ENCODE measurements at places on chromosomes 4 and X.

DNA sequence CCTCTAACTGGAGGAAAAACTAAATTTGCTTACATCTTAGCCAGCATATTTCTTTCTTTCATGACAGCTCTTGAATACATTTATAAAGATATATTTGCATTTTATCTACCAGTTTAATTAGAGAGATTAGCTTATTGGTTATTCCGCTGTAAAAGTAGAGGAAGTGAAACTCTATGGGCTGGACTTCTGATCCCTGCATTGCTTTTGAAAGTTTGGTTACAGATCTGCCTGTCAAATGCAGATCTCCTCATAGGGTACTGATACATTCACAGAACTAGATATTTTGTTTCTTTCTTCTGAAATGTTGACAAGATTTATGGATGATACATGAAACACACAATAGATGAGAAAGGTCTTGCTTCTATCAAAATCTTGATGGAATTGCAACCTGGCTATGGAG lies 581.4 kb upstream of the AADAT start:
- DNase-seq = no peak

- peak; percentile 14 for DNase-seq
These were observed 89.8 kb downstream of the EIF4E start for GRCh38 chr4:98838977-98839618.

DNA sequence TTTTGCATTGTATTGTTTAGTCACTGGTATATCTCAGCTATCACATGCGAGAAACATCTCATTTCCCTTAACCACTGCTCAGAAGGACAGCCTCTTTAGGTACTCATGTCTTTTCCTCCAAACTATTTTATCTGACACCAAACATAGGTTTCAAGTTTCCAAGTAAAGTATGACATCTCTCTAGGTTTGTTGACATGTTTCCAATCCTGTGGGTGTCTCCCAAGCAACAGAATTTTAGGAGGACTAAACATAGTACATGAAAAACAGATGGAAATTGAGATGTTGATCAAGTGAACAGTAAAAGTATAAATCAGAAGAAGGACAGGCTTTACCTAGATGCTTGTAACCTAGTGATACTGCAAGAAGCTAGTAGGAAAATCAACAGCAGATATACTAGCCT lies 371.4 kb downstream of the DTHD1 start:
- DNase-seq = no peak

- DNase-seq = no peak
These were observed 59.0 kb downstream of the THOC2 start for GRCh38 chrX:123673813-123674212.

DNA sequence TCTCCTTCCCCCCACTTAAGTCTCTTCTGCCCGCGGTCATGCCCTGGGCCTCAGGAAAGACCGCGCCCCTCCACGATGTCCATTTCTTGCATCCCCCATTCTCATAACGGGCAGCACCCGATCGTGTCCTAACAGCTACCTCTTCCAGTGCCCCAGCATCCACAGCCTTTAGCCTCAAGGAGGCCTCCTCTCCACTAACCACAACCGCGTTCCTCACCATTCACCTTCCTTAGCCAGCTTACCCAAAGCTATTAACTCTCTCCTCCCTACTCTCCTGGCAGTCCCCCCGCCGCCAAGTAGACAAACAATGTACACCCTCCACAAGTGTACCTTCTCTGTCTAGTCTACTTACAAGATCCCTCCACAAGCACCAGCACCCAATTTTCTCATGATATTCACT lies 58.6 kb upstream of the PAGE5 start:
- peak; percentile 26 for DNase-seq

GRCh38 chr4:143559757-143560147 lies 46.2 kb downstream of the SMARCA5 start:
- no peak for DNase-seq

- DNase-seq = no peak
These were observed 69.8 kb downstream of the TBL1X start for GRCh38 chrX:9534686-9535085.

- no peak for DNase-seq
These were observed 33.5 kb downstream of the YTHDC1 start for GRCh38 chr4:68316193-68316969.

- peak; percentile 85 for DNase-seq
These were observed 90.4 kb upstream of the RAB40AL start for GRCh38 chrX:102846544-102847236.

GRCh38 chrX:118212817-118213183 lies 96.2 kb upstream of the KLHL13 start:
- DNase-seq = no peak

GRCh38 chrX:72430405-72430968 lies 124.8 kb upstream of the CITED1 start:
- DNase-seq = peak; percentile 0

DNA sequence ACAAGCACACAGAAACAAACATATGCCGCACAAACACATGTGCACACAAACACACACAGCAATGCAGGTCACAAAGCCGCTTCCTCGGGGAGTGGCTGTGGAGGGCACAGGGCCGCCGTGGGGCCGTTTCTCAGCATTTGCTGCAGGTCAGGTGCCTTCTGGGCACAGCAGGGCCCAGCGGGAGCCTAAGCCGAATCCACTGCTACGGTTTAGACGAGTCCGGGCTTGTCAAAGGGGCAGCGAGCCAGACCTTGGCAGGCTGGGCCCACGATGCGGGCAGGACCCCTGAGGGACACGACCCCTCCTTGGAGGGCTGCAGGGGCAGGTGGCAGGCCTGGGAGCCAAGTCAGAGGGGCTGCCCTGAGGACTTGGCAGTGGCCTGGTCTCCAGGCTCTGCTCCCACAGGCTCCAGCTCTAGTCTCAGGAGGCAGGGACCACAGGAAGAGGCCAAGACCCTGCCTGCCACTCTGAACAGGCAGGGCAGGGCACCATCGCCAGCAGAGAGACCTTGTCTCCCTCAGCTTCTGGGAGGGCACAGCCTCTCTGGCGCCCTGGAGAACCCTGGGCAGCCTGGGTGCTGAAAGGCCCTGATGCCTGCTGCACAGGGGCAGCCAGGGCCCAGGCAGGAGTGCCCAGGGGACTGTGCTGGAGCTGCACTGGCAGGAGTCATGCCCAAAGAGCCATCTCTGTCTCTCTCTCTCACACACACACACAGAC lies 5.5 kb upstream of the ATP2B3 start:
- no peak for DNase-seq

DNA sequence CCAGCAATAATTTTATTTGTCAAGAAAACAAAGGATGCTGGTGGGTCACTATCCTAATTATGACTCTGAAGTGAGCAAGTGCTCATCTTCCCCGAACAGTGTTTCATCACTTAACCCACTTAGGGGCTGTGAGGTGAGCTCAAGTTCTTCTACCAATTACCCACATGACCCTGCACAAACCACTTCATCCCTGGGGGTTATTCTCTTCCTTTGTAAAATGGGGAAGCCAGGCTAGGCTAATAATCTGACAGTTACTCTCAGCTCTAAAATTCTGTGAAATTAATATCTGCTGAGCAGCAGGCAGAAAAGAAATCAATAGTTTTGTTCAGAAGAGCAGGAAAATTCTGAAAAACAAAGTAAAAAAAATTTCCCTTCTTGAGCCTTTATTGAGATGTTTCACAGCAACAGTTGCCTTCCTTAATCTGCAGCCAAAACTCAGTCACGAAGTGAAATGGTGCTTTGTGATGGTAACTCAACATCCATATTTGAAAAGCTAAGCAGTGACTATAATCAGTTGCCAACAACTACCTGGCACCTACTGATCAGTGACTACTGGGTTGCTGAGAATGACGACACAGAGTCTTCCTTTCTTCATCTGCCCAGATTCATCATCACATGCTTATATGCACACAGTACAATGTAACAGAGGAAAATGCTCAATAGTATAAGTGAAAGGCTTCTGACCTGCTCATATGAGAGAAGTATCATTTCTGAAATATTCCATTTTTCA lies 24.1 kb downstream of the ATP8A1 start:
- no peak for DNase-seq

DNA sequence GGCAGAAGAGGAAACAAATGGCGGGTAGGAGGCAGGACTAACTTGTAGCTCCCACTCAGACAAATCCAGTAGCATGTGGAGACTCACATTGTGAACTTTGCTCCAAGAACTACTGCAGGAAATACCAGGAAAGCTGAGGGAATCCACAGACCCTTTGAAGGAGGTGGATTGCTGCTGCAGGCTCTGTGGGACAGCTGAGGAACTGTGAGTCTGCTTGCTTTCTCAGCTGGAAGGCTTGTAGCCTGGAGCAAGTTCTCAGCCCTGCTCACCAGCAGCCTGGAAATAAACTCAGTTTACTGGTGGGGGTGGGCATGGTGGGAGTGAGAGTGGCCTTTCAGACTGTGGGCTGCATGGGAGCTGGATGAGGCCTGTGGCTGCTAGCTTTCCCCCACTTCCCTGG lies 16.0 kb downstream of the RTL3 start:
- DNase-seq = no peak

GRCh38 chrX:70208479-70208878 lies 26.0 kb upstream of the AWAT1 start:
- DNase-seq = no peak

DNA sequence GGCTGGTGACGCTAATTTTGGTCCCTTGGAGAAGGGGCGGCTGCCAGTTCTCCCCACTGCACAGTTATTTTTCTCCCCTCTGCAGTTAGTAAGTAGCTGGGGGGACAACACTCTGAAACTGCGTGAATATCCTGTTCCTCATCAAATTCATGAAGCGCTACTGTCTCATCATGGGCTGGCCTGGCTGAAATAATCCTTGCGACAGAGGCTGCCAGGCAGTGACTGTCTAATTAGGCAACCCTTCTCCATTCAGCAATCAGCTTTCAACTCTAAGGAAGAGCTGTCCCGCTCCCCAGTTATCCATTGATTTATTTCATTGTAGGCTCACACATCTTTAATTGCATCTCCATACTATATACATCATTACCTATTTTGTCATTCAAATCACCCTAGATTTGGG lies 8.2 kb downstream of the SH3TC1 start:
- DNase-seq = no peak

DNA sequence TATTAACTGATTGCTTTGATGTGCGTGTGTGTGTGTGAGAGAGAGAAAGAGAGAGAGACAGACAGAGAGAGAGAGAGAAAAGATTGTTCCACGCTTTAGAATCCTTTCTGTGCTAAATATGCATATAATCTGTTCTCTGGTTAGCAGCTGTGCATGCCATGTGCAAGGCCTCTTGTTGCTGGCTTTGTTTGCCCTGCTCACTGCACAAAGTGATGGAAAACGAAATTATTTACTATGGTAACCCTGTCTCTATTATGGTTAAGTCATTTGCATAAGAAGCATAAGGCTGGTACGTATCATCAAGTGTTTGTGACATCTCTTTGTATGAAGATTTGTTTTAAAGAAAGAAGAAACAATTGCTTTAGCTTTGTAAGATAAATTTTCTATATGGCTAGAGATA lies 190.2 kb upstream of the POF1B start:
- no peak for DNase-seq

GRCh38 chrX:54926978-54927377 lies 6.4 kb downstream of the TRO start:
- DNase-seq = no peak

GRCh38 chr4:37816006-37816405 lies 10.5 kb upstream of the PGM2 start:
- no peak for DNase-seq

DNA sequence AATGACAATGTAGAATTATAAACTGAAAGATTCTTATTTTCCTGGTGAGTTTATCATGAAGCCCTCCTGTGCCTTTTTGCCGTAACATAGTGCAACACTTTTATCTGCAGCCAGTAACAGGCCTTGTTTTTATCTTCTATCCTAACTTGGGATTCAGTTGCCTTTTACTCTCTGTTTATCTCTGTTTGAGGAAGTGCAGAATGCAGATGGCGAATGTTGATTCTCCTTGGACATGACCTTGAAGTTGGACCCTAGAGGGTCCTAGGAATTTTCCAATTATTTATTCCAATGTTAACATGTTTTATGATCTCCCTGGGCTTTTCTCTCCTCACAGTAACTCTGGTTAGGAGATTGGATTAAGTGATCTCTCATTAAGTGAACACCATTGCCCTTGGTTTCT lies 165.0 kb downstream of the FMR1NB start:
- no peak for DNase-seq

DNA sequence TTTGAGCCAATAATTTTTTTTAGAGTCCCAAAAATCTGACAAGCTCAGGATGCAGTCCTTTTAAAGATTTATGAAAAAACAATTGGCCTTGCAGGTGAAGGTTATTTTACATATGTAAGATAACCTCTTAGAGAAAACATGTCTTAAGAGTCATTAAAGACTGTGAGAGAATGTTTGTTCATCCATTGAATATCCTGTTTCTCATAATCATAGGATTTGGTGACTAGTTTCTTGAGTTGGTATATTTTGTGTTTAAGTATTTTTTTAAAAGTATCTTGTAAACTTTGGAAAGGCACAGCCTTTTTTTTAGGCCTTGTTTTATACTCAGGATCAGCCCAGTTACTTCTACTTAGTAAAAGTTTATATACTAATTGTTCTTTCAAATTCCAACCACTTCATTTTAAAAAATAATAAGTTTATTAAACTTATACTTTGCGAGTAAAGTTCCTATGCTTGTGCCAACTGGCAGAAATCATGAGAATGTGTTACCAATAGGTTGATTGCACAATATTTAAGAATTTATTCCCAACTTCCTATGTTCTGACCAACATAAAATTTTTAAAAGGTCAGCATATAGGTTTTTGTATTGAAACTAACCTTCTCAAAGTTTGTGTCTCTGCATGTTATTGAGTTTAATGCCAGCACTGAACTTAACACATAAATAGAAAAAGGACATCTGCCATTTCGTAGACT lies 40.0 kb upstream of the ARSJ start:
- peak; percentile 41 for DNase-seq

- no peak for DNase-seq
These were observed 350.3 kb downstream of the PTTG2 start for GRCh38 chr4:38310446-38311043.

- no peak for DNase-seq
These were observed 32.4 kb upstream of the CT47C1 start for GRCh38 chrX:119040432-119040831.

- no peak for DNase-seq
These were observed 199.5 kb upstream of the IGFBP7 start for GRCh38 chr4:57309658-57310057.

DNA sequence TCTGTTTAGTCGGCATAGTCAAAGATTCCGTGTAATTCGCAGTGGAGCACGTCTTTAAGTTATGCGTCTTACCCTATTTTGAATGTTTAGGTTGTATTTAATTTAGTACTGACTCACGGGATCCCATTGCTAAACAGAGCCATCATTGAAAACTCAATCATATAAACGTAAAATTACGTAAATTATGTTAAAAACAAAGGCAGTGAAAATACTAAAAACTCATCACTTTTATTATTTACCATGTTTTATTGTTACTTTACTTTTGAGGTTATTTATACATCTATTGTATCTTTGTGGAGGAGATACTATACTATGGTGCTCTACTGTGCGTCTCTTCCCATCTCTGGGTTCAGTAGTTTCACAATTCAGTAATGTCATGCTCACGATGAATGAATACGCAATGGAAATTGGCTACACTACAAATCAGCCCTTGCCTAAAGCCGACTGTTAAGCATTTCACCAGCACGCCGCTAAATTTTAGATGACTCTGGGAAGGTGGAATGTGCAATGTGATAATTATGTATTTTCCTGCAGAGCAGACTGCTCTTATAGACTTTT lies 944 bp downstream of the FUNDC2 start:
- peak; percentile 67 for DNase-seq

- DNase-seq = peak; percentile 46
These were observed 106.8 kb downstream of the UCHL1 start for GRCh38 chr4:41363384-41363981.

Measured in ELR (cell line).